ENCODE measurements at places on chromosomes 16 and 17.

GRCh38 chr17:42337442-42337841, 49.1 kb downstream of the STAT5A start:
- DNase-seq = no peak

DNA sequence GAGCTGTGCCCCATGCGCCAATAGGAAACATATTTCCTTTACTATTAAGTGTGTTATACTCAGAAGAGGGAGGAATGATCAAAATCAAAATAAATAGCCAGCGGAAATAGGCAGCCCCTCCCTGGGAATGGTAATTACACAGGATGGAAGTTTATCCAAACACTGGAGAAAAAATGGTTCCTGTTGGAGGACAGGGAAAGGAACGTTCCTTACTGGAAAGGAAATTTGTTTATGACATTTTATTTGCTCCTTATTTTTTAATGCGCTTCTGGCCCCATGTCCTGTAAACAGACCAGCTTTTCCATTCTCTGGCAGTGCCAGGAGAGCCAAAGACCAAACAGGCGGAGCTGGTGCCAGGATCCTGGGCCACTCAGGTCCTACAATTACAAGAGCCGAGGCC, 273.7 kb downstream of the SOX9 start:
- DNase-seq = no peak

DNA sequence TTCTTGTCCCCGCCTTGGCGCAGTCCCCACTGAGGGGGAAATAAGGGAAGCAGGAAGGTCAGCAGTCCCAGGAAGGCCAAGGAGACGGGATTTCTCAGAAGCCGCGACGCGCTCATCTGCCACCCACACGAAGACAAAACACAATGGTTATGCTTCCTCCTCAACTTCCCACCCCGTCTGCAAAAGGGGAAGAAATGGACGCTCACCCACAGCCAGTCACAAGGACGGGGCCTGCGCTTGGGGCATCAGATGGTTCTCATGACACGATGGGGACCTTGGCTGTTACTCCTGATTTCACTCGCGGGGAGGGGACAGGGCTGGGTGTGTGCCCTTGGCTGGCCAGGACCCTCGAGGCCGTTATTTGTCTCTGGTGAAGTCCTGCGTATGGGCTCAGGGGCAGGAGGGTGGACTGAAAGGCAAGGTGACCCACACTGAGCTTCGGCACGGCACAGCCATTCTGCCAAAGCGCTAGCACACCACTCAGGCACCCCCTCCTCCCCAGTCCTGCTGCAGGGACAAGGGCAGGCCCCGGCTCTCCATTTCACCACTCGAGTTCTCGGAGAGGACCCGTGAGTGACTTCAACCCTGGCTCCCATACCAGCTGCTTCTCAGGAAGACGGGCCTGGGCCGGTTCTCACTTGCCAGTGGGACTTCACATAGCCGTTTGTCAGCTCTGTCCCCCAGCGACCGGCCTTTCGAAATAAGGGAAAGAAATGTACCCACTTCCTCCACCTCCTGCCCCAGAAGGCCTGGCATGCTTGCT, 84.5 kb downstream of the ABR start:
- DNase-seq = no peak

DNA sequence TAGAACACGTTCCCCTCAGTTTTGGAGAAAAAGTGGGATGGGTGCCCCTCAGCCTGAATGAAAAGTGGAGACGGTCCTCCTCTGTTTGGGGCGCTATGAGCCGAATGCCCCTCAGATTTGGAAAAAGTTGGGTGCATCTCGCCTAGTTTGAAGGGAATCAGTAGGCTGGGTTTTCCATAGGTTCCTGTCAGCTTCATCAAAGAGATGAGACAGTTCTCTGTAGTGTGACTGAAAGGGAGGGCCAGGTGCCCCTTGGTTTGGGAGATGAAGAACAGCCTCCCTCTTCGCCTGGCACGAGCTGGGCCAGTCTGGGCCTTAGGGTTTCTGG, 742 bp upstream of the SLC9A5 start:
- DNase-seq = peak; percentile 36

GRCh38 chr17:50640686-50641351, 6.1 kb downstream of the ABCC3 start:
- DNase-seq = no peak

- no peak for DNase-seq
Observed at GRCh38 chr17:76080768-76081287, 1.8 kb downstream of the ZACN start.

DNA sequence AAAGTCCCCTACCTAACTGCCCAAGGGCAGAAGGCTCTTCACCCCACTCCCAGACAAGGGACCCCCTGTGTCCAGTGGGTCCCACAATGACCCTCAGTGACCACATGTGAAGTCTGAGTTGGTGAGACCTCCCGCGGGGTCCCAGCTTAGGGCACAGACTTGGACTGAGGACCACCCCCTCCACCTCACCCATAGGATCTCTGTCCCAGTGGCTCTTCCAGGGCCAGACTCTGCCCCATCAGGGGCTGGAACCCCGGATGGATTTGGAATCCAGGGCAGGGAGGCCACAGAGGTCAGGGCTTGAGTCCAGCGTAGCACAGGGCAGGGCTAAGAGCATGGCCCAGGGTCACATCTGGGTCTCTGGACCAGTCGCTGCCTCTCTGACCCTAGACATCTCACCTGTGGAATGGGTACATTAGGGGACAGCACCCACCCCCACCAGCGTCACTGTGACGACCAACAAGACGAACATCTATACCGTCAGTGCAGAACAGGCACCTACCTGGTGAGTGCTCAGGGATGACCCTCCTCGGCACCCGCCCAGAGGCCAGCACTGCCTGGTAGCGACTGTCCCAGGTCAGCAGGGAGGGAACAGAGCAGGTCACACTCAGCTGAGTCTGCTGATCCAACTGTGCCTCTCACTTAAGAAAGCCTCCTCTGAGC, 37.7 kb downstream of the TNFRSF13B start:
- DNase-seq = no peak

- no peak for DNase-seq
Observed at GRCh38 chr17:80827646-80828643, 163.7 kb upstream of the CHMP6 start.

DNA sequence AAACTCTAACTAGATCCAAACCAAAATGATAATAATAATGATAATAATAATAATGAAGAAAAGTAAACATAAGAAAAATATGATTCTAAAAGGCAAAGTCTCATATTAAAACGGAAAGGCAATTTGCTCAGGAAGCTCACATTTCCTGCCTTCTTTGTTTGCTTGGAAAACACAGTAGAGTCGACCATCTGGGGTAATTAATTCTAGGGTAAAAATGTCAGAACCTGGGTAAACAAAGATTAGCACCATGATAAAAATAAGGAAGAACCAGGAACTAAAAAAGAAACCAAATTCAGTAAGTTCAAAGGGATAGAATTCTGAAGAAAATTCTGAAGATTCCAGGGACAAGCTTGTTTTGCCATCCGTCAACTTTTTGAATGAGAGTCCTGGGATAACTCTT, 16.2 kb downstream of the KRABD2 start:
- DNase-seq = no peak

- DNase-seq = no peak
Observed at GRCh38 chr17:46925185-46925868, 2.4 kb downstream of the GOSR2 start.

Measured in NAMALWA (cell line).